ENCODE measurements at places on chromosomes 3 and 15. TPM values are rescaled to one million over a fixed set of nuclear protein-coding genes. Genes with fewer than 3 reads are reported as not detected.

The GABRA5 gene
- not detected for total RNA-seq

The RLBP1 gene
- total RNA-seq, result not detected

The GTF2E1 gene
- total RNA-seq, result 18.0 TPM

DNA sequence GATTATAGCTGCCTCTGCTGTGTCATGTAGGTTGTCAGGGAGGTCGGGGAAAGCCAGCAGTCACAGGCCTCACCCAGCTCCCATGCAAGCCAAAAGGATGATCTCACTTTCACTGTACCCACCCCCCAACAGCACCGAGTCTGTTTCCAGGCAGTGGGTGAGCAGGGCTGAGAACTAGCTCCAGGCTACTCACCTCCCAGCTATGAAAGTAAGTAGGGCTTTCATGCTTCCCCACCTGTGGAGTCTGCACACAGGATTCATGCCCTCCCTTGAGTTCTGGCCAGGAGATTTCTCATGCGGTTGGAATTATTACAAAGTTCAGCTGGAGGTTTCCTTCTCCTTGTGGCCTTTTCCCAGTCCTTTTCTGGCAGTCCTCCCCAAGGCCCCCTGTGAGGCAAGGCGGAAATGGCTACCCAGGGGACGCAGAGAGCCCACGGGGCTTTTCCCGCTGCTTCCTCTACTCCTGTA lies 356.2 kb downstream of the SV2B start:
- H3K36me3 ChIP-seq, result no peaks in the 10 kb centered on the region
- H3K27me3 ChIP-seq, result no peaks in the 10 kb centered on the region
- H3K27ac ChIP-seq, result peak overlapping the region; percentile 76
- peak; percentile 88 for DNase-seq
- H3K4me1 ChIP-seq, result peaks cover 16% of the 10 kb centered on the region

DNA sequence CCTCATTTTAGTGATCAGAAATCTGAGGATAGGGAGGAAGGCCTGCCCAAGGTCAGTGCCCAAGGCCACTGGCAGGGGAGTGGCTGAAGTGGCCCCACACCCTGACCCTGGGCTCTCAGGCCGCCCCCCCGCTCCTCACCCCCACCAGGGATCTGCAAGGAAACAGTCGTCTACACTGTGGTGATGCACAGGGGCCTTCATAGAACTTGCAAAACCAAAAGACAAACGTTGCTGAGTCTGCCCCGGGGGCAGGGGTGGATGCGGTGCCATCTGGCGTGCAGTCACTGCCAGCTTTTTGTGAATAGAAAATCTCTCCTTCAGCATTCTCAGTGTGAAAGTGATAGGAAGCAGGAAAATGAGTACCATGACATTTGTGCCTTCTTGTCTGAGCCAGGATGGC lies 41.3 kb downstream of the WHAMM start:
- H3K4me1 ChIP-seq, result no peaks in the 10 kb centered on the region
- no peak for DNase-seq
- H3K27me3 ChIP-seq, result no peaks in the 10 kb centered on the region

DNA sequence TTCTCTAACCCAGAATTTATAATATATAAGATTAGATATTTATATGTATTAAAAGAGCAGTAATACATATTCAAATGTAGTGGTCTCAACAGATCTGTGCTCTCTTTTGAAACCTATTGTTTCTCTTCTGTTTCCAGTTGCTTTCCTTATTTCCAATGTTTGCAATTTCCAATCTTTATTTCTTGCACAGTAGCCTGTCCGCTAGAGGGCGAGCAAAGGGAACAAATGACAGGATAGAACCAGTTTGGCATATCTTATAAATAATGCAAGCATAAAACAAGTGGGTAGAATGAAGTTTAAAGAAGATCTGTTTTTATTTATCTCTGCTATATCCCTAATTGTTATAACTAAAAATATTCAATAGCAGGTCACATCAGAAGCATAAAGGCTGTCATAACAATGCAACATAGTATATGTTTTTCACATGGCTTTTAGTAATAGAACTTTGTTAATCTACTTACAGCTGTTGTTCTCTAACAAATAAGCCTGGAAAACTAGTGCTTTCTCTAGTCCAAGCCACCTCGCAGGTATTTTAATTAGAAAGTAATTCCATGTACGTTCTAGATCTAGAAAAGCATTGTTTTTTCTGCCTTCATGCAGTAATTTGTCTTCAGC lies 15.1 kb upstream of the TCAIM start:
- peak; percentile 73 for DNase-seq
- H3K4me1 ChIP-seq, result no peaks in the 10 kb centered on the region
- H3K36me3 ChIP-seq, result no peaks in the 10 kb centered on the region
- H3K27me3 ChIP-seq, result no peaks in the 10 kb centered on the region
- H3K4me3 ChIP-seq, result no peak overlapping the region
- H3K27ac ChIP-seq, result no peak overlapping the region

- no peaks in the 10 kb centered on the region for H3K36me3 ChIP-seq
- H3K27ac ChIP-seq, result no peak overlapping the region
- H3K4me3 ChIP-seq, result no peak overlapping the region
- no peaks in the 10 kb centered on the region for H3K27me3 ChIP-seq
- DNase-seq, result no peak
- peaks cover 18% of the 10 kb centered on the region for H3K4me1 ChIP-seq
Observed at GRCh38 chr15:68022061-68022460, 32.1 kb upstream of the PIAS1 start.

The FBXL2 gene
- total RNA-seq, result 9.6 TPM

DNA sequence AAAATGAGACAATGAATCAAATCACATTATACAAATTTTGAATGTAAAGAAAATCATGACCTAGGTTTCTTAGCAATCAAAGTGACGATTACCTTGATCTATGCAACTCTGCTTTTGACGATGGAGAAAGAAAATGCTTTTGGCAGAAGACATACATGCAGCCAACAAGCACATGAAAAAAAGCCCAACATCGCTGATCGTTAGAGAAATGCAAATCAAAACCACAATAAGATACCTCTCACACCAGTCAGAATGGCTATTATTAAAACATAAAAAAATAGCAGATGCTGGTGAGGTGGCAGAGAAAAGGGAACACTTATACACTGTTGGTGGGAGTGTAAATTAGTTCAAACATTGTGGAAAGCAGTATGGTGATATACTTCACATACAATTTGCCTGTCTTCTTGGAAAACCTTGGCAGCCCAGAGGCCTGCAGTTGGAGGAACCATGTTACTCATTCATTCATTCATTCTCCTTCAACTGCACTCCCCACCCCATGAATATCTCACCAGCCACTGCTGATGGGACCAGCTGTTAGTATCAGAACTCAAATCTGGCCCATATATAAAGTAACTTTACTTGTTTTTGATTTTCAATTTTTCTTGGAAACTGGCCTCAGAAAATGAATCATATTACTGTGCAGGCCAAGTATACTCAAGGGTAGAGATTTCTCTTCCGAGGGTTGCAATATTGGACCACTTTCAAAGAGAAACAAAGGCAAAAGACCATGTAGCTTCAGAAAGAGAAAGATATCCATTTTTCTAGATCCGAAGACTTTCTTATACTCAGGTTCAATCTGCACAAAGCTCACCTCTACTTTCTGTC lies 358.6 kb upstream of the ARHGEF26 start:
- H3K4me1 ChIP-seq, result no peaks in the 10 kb centered on the region
- no peaks in the 10 kb centered on the region for H3K27me3 ChIP-seq
- DNase-seq, result no peak
- no peak overlapping the region for H3K27ac ChIP-seq
- H3K4me3 ChIP-seq, result no peak overlapping the region

DNA sequence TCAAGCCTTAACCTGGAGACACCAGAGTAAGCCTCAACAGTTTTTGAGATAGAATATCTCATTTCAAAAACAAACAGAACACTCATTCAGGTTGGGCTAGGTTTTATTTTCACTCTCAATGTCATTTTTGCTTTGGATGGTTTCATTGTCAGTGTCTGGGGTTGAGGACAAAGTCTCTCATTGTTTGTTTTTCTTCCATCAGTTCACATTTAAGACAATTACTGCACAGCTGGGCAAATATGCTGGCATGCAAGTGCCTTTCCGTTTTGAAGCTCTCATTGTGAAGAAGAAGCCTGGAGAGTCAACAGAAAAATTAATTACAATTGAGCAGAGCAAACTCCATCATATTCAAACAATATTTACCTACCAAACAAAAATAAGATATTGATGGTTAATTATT lies 1050.0 kb downstream of the TBL1XR1 start:
- no peaks in the 10 kb centered on the region for H3K4me1 ChIP-seq
- H3K36me3 ChIP-seq, result no peaks in the 10 kb centered on the region
- no peak overlapping the region for H3K27ac ChIP-seq

DNA sequence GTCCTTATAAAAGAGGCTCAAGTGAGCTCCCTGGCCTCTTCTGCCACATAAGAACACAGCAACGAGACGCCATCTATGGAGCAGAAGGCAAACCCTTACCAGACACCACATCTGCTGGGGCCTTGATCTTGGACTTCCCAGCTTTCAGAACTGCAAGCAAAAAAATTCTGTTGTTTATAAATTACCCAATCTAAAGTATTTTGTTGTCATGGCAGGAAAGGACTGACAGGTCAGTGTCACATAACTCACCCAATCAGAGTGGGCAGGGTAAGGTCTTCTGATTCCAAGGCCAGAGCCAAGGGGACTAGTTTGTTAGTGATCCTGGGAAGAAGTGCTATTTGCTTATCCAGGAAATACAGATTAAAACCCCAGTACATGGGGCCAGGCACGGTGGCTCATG lies 98.9 kb downstream of the HMG20A start:
- no peak for DNase-seq
- no peaks in the 10 kb centered on the region for H3K36me3 ChIP-seq
- no peak overlapping the region for H3K4me3 ChIP-seq
- no peak overlapping the region for H3K27ac ChIP-seq
- H3K27me3 ChIP-seq, result no peaks in the 10 kb centered on the region
- no peaks in the 10 kb centered on the region for H3K4me1 ChIP-seq

GRCh38 chr3:56060521-56061278 lies 407.6 kb downstream of the ERC2 start:
- no peaks in the 10 kb centered on the region for H3K27me3 ChIP-seq
- no peak overlapping the region for H3K27ac ChIP-seq
- H3K4me1 ChIP-seq, result no peaks in the 10 kb centered on the region
- H3K36me3 ChIP-seq, result no peaks in the 10 kb centered on the region
- H3K4me3 ChIP-seq, result no peak overlapping the region
- DNase-seq, result no peak

GRCh38 chr15:67116742-67117141 lies 51.3 kb downstream of the SMAD3 start:
- no peak for DNase-seq
- peaks cover 46% of the 10 kb centered on the region for H3K4me1 ChIP-seq
- H3K27me3 ChIP-seq, result no peaks in the 10 kb centered on the region

The ACKR4 gene
- not detected for total RNA-seq

GRCh38 chr3:169453256-169454059 lies 210.1 kb downstream of the MECOM start:
- peaks cover 20% of the 10 kb centered on the region for H3K4me1 ChIP-seq
- H3K27ac ChIP-seq, result peak overlapping the region; percentile 96
- DNase-seq, result no peak
- no peaks in the 10 kb centered on the region for H3K36me3 ChIP-seq
- H3K27me3 ChIP-seq, result no peaks in the 10 kb centered on the region

The ALDH1A2 gene
- total RNA-seq, result 1.3 TPM

DNA sequence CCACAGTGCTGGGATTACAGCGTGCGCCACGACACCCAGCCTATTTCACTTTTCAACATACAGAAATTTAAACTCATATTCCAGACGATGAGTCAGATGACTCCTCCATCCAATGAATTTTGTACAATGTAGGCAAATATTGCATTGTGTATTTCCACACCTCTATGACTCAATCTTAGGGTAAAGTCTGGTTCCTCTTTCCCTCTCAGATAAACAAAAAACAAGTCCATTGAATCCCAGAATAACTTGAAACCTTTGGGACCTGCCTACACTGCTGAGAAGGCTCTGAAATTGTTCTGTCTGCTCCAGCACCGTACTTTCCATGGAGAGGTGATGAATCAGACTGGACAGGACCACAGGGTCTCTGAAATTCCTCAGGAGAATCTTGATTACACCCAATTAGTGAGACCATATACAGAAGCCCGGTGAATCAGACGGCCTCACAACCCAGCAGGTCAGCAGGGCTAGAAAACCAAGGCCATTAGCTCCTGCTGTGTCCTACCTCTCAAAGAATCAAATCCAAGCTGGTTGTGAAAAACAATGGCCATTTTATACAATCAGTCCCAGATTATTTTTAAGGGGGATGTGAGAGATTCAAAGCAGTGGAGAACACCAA lies 112.6 kb downstream of the ERC2 start:
- H3K4me1 ChIP-seq, result peaks cover 6% of the 10 kb centered on the region
- peak; percentile 84 for DNase-seq
- H3K27ac ChIP-seq, result peak overlapping the region; percentile 36
- peaks cover 6% of the 10 kb centered on the region for H3K36me3 ChIP-seq

The THSD4 gene
- total RNA-seq, result 38.2 TPM

- no peaks in the 10 kb centered on the region for H3K27me3 ChIP-seq
- peaks cover 7% of the 10 kb centered on the region for H3K4me1 ChIP-seq
- no peak overlapping the region for H3K4me3 ChIP-seq
- no peak overlapping the region for H3K27ac ChIP-seq
- H3K36me3 ChIP-seq, result no peaks in the 10 kb centered on the region
- no peak for DNase-seq
Observed at GRCh38 chr3:54654776-54655175, 273.1 kb downstream of the LRTM1 start.

DNA sequence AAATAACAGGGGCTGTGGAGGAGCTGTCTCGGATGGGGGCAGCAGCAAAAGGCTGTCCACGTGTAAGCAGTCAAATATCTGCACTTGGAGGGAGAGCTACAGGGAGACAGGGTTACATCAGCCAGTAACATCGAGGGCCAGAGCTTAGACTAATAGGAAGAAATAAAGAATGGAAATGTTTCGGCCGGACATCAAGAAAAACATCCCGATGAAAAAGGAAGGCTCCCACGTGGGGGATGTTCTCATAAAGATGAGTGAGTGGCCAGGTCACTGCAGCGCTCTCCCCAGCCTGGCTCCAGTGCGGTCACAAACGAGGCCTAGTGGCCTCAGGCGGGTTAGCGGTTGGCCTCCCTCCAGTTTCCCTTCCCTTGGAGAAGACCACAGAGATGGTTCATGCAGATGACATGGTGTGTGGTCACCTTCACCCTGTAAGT lies 56.1 kb upstream of the WNT5A start:
- H3K36me3 ChIP-seq, result no peaks in the 10 kb centered on the region
- H3K27ac ChIP-seq, result no peak overlapping the region
- DNase-seq, result no peak
- H3K4me1 ChIP-seq, result no peaks in the 10 kb centered on the region
- no peak overlapping the region for H3K4me3 ChIP-seq

GRCh38 chr3:63864008-63864964 lies 619 bp downstream of the ATXN7 start:
- peaks cover 13% of the 10 kb centered on the region for H3K36me3 ChIP-seq
- DNase-seq, result peak; percentile 39
- H3K27me3 ChIP-seq, result no peaks in the 10 kb centered on the region
- H3K4me1 ChIP-seq, result peaks cover 37% of the 10 kb centered on the region
- peak overlapping the region; percentile 84 for H3K4me3 ChIP-seq

DNA sequence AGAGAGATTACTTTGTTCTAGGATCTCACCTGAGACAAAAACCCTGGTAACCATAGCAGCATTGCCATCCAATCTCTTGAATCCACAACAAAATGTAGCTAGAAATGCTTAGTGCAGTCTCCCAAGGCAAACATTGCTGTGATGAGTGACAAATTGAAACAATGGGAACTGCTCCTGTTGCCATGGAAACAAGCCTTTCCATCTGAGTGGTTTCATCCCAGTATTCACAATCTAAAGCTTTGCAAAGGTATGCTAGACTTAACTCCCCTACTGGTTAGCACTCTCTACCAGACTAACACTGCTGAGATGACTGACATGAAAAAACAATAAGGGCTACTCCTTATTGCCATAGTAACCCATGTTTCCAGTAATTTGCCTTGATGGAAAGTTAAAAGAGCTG lies 172.6 kb upstream of the CNTN3 start:
- peaks cover 5% of the 10 kb centered on the region for H3K4me1 ChIP-seq
- no peak overlapping the region for H3K4me3 ChIP-seq
- no peaks in the 10 kb centered on the region for H3K36me3 ChIP-seq
- no peak overlapping the region for H3K27ac ChIP-seq
